ENCODE measurements at places on chromosomes 16 and 17.

- peak; percentile 39 for DNase-seq
- no peak overlapping the region for H3K27ac ChIP-seq
- H3K4me1 ChIP-seq, result no peaks in the 10 kb centered on the region
- no peak overlapping the region for H3K4me3 ChIP-seq
- H3K36me3 ChIP-seq, result peaks cover 82% of the 10 kb centered on the region
Measured at GRCh38 chr16:1643521-1643920, 31.4 kb downstream of the CRAMP1 start.

GRCh38 chr16:12320298-12320706, 343.8 kb downstream of the SNX29 start:
- H3K36me3 ChIP-seq, result no peaks in the 10 kb centered on the region
- H3K4me3 ChIP-seq, result no peak overlapping the region
- H3K27me3 ChIP-seq, result no peaks in the 10 kb centered on the region
- H3K27ac ChIP-seq, result no peak overlapping the region
- DNase-seq, result no peak

GRCh38 chr16:27515874-27516353, 33.8 kb downstream of the GTF3C1 start:
- no peak overlapping the region for H3K27ac ChIP-seq
- no peak for DNase-seq
- no peak overlapping the region for H3K4me3 ChIP-seq
- H3K27me3 ChIP-seq, result no peaks in the 10 kb centered on the region

DNA sequence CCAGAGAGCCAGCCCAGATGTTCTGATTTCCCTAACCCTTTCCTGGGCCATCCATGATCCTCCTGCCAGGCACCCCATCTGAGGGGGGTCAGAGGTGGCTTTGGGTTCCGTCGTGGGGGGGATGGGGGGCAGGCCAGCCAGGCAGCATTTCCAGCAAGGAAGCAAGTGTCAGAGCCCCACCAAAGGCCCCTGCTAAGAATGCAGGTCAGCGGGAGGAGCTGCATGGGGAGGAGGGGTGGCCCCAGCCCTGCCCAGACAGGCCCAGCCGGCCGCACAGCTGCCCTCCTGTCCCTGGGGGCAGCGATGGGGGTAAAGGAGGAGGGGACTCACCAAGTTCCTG, 2.3 kb upstream of the SCRN2 start:
- H3K4me1 ChIP-seq, result peaks cover 57% of the 10 kb centered on the region
- H3K36me3 ChIP-seq, result peaks cover 13% of the 10 kb centered on the region
- no peak overlapping the region for H3K4me3 ChIP-seq
- no peak overlapping the region for H3K27ac ChIP-seq
- DNase-seq, result no peak

GRCh38 chr16:78198288-78198687, 98.8 kb downstream of the WWOX start:
- no peak for DNase-seq
- no peak overlapping the region for H3K4me3 ChIP-seq
- no peak overlapping the region for H3K27ac ChIP-seq
- no peaks in the 10 kb centered on the region for H3K36me3 ChIP-seq
- no peaks in the 10 kb centered on the region for H3K4me1 ChIP-seq

DNA sequence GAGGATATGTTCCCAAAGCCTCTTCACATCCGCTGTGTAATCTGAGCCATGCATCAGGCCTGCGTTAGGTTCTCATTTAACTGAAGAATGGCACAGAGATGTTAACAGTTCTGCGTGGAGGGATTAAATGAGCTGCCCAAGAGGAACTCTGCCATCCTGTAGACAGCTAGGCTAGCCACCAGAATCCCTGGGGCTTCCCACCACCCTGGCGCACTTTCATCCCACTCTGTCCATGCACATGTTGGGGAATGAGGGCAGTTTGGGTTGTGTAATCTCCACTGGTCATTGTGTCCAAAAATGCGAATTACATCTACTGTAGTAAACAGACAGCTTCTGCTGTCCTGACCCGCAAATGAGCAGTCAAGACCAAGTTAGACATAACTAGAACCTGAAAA, 1.0 kb upstream of the GLG1 start:
- H3K4me3 ChIP-seq, result no peak overlapping the region
- no peaks in the 10 kb centered on the region for H3K36me3 ChIP-seq
- H3K27me3 ChIP-seq, result no peaks in the 10 kb centered on the region

GRCh38 chr17:56665864-56666263, 72.4 kb downstream of the NOG start:
- no peaks in the 10 kb centered on the region for H3K36me3 ChIP-seq
- DNase-seq, result no peak
- H3K27me3 ChIP-seq, result no peaks in the 10 kb centered on the region
- H3K27ac ChIP-seq, result no peak overlapping the region

DNA sequence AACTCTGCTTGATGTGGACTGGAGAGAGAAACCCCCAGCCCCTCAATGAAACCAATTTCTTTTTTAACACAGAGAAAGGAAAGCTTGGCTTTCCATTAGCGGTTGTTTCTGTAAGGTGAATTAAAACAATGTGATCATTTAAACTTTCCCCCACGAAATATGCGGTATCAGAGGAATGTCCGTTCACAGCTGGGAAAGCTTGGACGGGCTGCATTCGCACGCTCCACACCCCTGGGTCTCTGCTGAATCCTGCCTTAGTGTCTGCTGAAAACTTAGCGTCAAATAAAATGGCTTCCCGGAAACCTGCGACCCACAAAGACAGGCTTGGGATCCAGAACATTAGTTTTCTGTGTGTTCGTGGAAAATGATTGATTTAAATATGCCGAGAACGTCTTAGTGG, 71.7 kb downstream of the C16orf95 start:
- no peaks in the 10 kb centered on the region for H3K36me3 ChIP-seq
- DNase-seq, result no peak
- H3K27me3 ChIP-seq, result peaks cover 3% of the 10 kb centered on the region
- no peak overlapping the region for H3K4me3 ChIP-seq
- peaks cover 9% of the 10 kb centered on the region for H3K4me1 ChIP-seq
- H3K27ac ChIP-seq, result no peak overlapping the region

GRCh38 chr16:12575288-12575687, 228.4 kb downstream of the CPPED1 start:
- DNase-seq, result no peak
- peaks cover 6% of the 10 kb centered on the region for H3K36me3 ChIP-seq
- no peak overlapping the region for H3K27ac ChIP-seq
- H3K4me1 ChIP-seq, result peaks cover 2% of the 10 kb centered on the region
- no peaks in the 10 kb centered on the region for H3K27me3 ChIP-seq

GRCh38 chr16:85454171-85454872, 158.8 kb upstream of the GSE1 start:
- no peak overlapping the region for H3K4me3 ChIP-seq
- H3K27me3 ChIP-seq, result no peaks in the 10 kb centered on the region
- H3K4me1 ChIP-seq, result peaks cover 28% of the 10 kb centered on the region

GRCh38 chr16:89326721-89327120, 109.2 kb downstream of the ZNF778 start:
- H3K36me3 ChIP-seq, result peaks cover 13% of the 10 kb centered on the region
- H3K4me1 ChIP-seq, result peaks cover 46% of the 10 kb centered on the region
- no peak overlapping the region for H3K4me3 ChIP-seq
- H3K27ac ChIP-seq, result no peak overlapping the region
- DNase-seq, result no peak
- H3K27me3 ChIP-seq, result no peaks in the 10 kb centered on the region

DNA sequence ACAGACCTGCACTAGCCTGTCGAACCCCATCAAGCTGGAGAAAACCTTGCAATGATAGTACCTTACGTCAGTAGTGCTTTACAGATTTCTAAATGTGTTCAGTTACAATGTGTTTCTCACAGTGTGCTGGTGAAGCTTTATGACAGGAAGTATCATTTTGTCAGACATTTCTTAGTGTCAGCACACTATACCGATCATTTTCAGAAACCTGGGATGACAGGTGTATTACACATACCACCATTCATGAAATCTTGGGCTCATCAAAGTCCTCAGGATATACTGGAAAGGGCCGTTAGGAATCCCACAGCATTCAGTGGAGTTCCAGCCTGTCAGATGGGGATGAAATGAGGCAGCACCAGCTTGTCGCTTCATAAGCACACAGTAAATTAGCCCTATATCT, 27.3 kb downstream of the TTC19 start:
- H3K36me3 ChIP-seq, result peaks cover 18% of the 10 kb centered on the region
- no peaks in the 10 kb centered on the region for H3K4me1 ChIP-seq
- H3K4me3 ChIP-seq, result no peak overlapping the region
- DNase-seq, result peak; percentile 11

GRCh38 chr16:71927383-71927782, 32.1 kb downstream of the IST1 start:
- peaks cover 54% of the 10 kb centered on the region for H3K36me3 ChIP-seq
- no peaks in the 10 kb centered on the region for H3K27me3 ChIP-seq
- DNase-seq, result peak; percentile 34
- H3K4me1 ChIP-seq, result no peaks in the 10 kb centered on the region
- H3K27ac ChIP-seq, result no peak overlapping the region
- H3K4me3 ChIP-seq, result no peak overlapping the region

DNA sequence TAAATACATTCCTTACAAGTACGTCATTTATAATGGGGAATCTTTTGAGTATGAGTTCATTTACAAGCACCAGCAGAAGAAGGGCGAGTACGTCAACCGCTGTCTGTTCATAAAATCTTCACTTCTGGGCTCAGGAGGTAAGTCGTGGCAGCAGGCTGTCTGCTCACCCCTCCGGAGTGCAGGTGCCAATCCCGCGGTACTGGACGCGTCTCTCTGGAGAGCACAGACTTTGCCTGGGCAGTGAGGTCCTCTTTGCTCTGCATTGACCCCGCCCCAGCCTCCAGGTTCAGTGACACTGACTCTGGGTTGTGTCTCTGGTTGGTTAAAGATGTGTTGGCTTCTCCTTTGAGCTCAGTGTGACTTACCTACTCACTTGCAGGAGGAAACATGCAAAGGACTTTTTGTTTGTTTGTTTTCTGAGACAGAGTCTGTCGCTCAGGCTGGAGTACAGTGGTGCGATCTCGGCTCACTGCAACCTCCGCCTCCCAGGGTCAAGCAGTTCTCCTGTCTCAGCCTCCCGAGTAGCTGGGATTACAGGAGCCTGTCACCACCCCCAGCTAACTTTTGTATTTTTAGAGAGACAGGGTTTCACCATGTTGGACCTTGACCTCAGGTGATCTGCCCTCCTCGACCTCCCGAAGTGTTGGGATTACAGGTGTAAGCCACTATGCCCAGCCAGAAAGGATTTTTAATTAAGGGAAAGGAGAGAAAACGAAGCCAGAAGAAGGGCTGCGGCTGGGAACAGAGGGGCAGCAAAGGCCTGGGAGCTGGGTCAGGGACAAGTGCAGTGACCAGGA, 31.2 kb downstream of the RNF213 start:
- H3K36me3 ChIP-seq, result peaks cover 79% of the 10 kb centered on the region
- no peak overlapping the region for H3K4me3 ChIP-seq
- H3K4me1 ChIP-seq, result no peaks in the 10 kb centered on the region
- H3K27ac ChIP-seq, result no peak overlapping the region
- H3K27me3 ChIP-seq, result no peaks in the 10 kb centered on the region

- no peak overlapping the region for H3K27ac ChIP-seq
- no peaks in the 10 kb centered on the region for H3K27me3 ChIP-seq
- no peak overlapping the region for H3K4me3 ChIP-seq
- DNase-seq, result no peak
Measured at GRCh38 chr17:6461792-6462524, 17.7 kb downstream of the PIMREG start.

GRCh38 chr16:49800876-49801275, 55.0 kb downstream of the ZNF423 start:
- no peak for DNase-seq
- no peak overlapping the region for H3K4me3 ChIP-seq
- H3K27ac ChIP-seq, result no peak overlapping the region
- no peaks in the 10 kb centered on the region for H3K27me3 ChIP-seq
- H3K4me1 ChIP-seq, result peaks cover 10% of the 10 kb centered on the region

DNA sequence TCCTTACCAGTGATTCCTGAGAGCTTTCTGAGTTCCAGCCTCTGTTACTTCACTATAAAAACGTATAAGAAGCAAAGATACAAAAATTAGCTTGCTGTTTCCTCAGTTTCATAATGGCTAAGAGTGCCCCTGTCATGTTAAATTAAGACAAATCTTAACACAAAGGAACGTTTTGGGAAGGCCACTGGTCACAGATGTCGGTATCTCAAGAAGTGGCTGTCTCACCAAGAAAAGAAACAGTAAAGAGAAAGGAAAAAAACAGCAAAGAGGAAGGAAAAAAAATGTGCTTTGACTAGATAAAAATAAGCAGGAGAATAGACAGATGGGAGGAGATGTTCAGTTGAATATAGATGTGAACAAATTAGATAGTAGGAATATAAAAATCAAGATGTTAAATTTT, 94.8 kb upstream of the AKTIP start:
- H3K4me1 ChIP-seq, result no peaks in the 10 kb centered on the region
- no peak overlapping the region for H3K27ac ChIP-seq
- H3K36me3 ChIP-seq, result no peaks in the 10 kb centered on the region
- DNase-seq, result no peak
- no peaks in the 10 kb centered on the region for H3K27me3 ChIP-seq
- H3K4me3 ChIP-seq, result no peak overlapping the region

GRCh38 chr16:74322301-74322710, 25.7 kb downstream of the PSMD7 start:
- no peak overlapping the region for H3K4me3 ChIP-seq

Measured in spinal cord (tissue), 10 donors.